ENCODE measurements at places on chromosomes 11 and 22. TPM values are rescaled to one million over a fixed set of nuclear protein-coding genes. Genes with fewer than 3 reads are reported as not detected.

DNA sequence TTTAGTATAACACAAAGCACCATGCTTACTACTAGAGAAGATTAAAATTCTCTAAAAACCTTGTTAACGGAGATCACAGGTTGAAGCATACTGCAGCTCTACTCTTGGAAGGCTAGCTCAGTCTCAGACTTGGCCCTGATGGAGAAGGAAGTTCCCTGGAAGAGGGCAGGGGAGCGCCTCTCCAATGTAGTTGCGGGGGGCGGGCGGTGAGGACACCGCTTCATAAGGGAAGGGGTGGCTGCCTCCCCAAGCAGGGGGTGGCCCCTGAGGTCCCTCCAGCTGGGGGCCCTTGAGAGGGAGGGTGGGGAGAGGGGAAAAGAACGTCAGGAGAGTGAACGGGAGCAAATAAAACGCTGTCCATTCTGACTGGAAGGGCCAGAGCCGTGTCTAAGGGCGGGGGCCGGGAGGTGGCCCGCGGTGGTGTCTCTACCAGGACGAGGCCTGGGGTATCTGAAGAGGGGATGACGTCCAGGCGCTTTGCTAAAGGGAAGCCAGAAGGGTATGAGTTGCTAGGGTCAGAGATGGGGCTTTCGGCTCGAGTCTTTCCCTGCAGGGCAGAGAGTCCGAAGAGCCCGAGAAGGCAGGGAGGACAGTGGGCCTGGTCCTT is 553 bp upstream of the USP47 start:
- no peaks in the 10 kb centered on the region for H3K36me3 ChIP-seq
- peaks cover 20% of the 10 kb centered on the region for H3K4me1 ChIP-seq
- no peak overlapping the region for H3K27ac ChIP-seq
- H3K27me3 ChIP-seq = peaks cover 15% of the 10 kb centered on the region
- DNase-seq = no peak
- H3K4me3 ChIP-seq = no peak overlapping the region

Gene C11orf91
- not detected for total RNA-seq

DNA sequence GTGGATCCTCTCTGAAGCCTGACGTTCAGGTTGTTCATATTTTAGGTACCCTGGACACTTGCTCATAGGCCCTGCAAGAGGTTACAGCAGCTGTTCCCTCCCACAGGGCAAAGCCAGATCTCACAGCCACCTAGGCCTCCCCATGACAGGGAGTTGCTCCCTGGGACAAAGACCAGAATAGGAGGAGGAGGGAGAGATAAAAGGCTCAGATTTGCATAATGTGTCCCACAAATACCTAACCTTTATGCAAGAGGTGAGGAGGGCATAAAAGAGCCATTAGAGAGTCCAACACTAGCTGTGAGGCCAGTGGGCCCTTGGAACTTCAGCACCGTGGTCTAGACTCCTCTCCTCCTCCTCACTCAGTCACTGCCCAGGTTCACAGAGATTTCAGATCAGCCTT is 33.8 kb downstream of the ZNF280B start:
- no peak overlapping the region for H3K27ac ChIP-seq
- H3K4me1 ChIP-seq = no peaks in the 10 kb centered on the region
- DNase-seq = no peak
- no peaks in the 10 kb centered on the region for H3K36me3 ChIP-seq
- H3K27me3 ChIP-seq = peaks cover 3% of the 10 kb centered on the region

Gene PDXP
- total RNA-seq = 25.9 TPM

- H3K27ac ChIP-seq = no peak overlapping the region
- no peak overlapping the region for H3K4me3 ChIP-seq
- no peaks in the 10 kb centered on the region for H3K36me3 ChIP-seq
- H3K4me1 ChIP-seq = peaks cover 13% of the 10 kb centered on the region
- H3K27me3 ChIP-seq = peaks cover 8% of the 10 kb centered on the region
Measured at GRCh38 chr11:93648158-93648557, 13.3 kb upstream of the CEP295 start.

DNA sequence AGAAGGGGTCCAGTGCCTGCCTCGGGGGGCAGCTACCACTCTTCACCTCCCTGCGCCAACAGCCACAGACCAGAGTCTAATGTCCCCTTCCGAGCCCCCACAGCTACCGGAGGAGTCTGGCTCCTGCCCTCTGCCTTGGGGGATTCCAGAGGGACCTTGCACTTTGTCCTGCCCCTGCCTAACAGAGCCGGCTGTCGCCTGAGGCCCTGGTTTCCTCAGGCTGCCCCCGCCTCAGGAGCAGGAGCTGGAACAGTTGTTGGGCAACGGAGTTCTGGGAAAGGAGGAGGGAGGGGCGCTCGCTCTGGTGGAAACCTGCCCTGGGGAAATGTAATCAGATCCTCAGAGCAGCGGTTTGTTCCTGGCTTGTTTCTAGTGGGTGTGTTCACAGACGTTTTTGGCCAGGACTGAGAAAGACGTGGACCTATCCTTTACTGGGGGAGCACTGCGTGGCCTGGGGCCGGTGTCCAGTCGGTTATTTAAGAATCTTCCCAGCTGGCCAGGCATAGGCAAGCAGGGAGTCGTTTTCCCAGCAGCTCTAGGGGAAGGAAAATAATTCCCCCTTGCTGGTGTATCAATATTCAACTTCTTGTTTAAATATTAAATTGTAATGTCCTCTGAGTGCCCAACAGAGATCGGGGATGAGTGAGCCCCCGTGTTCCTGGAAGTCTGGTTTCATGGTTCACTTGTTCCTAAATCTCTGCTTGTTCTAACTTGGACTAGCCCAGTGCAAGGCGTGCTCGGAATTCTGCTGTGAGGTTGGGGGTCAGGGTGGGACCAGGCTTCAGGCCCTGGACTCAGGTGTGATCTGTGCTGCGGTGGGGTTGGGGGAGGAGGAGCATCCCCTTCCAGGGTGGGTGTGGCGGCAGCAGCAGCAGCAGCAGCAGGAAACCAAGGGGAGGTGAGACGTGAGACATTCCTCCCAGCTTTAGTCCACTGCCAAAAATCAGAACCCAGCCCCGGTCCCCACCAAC is 32.1 kb downstream of the A4GALT start:
- no peaks in the 10 kb centered on the region for H3K4me1 ChIP-seq
- H3K27me3 ChIP-seq = no peaks in the 10 kb centered on the region
- no peaks in the 10 kb centered on the region for H3K36me3 ChIP-seq

DNA sequence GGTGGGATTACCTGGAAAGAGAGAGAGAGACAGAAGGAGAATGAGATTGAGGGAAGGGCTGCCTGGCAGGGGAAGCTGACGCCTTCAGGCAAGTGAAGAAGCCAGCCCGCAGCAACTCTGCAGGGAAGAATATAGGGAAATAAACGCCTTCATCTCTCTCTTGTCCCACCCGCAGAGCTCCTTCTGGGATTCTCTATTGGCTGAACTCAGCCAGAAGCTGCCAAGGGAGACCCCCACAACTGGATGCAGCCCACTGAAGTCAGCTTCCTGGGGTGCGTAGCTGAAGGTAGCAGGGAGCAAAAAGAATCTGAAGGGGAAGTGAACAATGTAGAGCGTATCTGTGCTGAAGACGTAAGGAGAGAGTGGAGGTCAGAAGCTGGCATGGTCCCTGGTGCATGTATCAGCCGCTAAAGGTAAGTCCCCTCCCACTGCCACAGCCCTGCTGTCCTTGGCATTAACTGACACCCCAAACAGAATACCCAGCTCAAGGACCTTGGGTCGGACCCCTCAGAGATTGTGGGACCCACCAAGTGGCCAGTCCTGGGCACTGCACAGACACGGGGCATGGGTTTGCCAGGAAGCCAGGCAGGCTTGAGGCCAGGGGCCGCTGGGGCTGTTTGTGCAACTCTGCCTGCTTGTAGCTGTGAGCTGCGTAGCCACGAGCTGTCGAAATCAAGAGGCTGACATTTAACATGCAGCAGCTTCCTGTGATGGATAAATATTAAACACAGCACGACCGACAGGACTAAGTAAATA is 469.9 kb downstream of the MN1 start:
- no peak for DNase-seq
- H3K27me3 ChIP-seq = peaks cover 6% of the 10 kb centered on the region

DNA sequence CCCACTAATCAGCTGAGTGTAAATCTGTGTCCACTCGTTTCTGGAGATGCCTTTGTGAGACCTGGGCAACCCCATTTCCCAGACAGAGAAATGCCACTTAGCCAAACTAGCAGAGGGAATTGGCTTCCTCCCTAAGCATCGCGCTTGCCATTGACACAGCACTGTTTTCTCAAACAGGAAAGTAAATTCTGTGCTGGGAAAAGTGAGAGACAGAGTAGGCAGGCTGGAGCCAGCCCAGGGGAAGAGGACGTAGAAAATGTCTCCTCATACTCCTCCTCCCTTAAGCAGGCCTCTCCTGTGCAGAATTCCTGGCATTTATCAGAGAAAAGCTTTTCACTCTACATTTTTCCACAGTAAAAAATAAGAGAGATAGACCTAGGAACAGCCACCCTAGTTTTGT is 99.1 kb upstream of the AMOTL1 start:
- no peak overlapping the region for H3K27ac ChIP-seq
- H3K27me3 ChIP-seq = peaks cover 13% of the 10 kb centered on the region
- no peaks in the 10 kb centered on the region for H3K4me1 ChIP-seq
- no peak overlapping the region for H3K4me3 ChIP-seq

DNA sequence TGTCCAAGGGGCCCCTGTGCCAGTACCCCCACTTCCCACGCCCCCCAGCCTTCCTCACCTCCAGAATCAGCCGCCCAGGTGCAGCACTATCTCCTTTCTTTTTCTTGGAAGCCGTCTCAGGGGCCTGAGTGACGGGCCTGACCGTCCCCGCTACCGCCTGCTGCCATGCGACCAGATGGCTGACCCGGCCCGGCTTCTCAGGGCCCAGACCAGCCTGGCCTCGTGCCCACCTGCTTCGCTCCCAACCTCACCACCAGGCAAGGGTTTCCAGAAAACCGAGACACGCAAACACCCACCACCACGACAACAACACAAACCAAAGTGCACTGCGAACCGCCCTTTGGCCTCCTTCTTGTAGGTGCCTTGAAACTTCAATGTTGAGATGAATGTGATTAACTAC is 39.1 kb downstream of the MACROD1 start:
- no peak for DNase-seq
- no peak overlapping the region for H3K27ac ChIP-seq
- no peaks in the 10 kb centered on the region for H3K4me1 ChIP-seq
- H3K36me3 ChIP-seq = no peaks in the 10 kb centered on the region

Gene RIMBP3B
- total RNA-seq = 0.05 TPM

DNA sequence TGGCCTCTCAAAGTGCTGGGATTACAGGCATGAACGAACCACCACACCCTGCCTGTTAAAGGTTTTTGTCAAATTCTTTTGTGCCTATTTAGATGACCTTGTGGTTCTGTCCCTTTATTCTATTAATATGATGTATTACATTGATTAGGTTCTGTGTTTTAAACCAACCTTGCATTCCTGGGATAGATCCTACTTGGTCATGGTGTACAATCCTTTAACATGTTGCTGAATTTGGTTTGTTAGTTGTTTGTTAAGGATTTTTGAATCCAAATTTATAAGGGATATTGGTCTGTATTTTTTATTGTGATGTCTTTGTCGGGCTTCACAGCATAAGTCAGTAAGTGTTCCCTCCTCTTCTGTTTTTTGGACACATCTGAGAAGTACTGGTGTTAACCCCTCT is 29.0 kb upstream of the CLDN5 start:
- H3K36me3 ChIP-seq = no peaks in the 10 kb centered on the region
- no peak overlapping the region for H3K4me3 ChIP-seq
- peaks cover 19% of the 10 kb centered on the region for H3K27me3 ChIP-seq
- no peak for DNase-seq
- H3K4me1 ChIP-seq = no peaks in the 10 kb centered on the region

DNA sequence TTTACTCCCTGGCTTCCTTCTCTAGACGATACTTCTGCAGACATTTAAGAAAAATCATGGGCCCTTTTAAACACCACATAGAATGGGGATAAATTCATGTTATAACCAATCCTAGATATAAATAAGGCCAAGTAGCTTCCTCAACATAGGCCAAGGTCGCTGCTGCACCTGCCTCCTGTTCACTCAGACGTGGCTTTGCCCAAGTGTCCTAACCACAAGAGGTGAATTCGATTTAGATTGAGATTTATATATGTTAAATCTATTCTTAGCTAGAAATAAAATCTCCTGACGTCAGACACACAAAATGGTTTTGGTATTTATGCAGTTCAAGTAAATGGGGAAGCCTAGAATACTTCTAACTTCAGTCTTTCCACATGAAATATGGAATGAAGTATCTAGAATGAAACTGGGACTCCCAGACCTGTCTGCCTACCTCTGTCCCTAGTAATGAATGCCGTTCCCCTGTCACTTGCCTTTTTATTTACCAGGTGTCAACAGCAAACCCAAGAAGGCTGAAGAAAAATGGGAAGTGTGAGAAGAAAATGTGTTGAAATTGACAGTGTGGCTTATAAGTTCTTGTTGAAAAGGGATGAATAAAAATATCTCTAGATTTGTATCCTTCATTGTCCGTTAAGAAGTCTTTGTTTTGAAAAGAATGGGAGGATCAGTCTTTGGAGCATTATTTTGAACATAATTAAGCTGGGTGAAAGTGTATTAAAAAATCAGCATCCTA is 131.8 kb downstream of the HIPK3 start:
- no peak overlapping the region for H3K4me3 ChIP-seq
- H3K27me3 ChIP-seq = peaks cover 24% of the 10 kb centered on the region
- no peak for DNase-seq
- no peaks in the 10 kb centered on the region for H3K36me3 ChIP-seq
- no peak overlapping the region for H3K27ac ChIP-seq
- no peaks in the 10 kb centered on the region for H3K4me1 ChIP-seq

DNA sequence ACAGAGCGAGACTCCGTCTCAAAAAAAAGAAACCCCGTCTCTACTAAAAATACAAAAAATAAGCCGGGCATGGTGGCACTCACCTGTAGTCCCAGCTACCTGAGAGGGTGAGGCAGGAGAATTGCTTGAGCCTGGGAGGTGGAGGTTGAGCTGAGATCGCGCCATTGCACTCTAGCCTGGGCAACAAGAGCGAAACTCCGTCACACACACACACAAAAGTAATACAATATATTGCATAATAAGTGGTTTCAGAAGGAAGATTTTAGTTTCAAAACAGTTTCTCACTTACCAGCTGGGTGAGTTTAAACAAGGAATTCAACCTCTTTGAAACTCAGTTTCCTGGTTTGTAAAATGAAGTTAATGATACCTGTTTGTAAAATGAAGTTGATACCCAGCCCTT is 32.7 kb upstream of the HTR3A start:
- peaks cover 4% of the 10 kb centered on the region for H3K27me3 ChIP-seq
- no peaks in the 10 kb centered on the region for H3K36me3 ChIP-seq
- no peak overlapping the region for H3K27ac ChIP-seq

DNA sequence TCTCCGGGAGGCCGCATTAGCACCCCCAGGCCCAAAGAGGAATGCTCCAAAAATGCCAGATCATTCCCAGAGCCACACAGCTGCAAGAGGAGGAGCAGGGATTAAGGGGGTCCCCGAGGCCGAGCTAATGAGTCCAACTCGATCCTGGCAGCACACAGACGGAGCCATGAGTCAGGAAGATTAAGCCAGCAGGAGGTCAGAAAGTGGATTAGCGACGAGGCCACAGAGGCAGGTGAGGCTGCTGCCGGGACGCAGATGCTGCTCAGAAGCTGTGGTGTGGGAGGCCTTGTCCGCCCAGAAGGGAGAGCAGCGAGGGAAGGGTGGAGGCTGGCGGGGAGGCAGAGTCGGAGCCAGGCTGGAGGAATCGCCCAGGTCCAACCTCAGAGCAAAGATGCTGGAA is 120.5 kb downstream of the SHANK2 start:
- no peaks in the 10 kb centered on the region for H3K27me3 ChIP-seq
- no peaks in the 10 kb centered on the region for H3K4me1 ChIP-seq
- no peak overlapping the region for H3K27ac ChIP-seq
- no peak overlapping the region for H3K4me3 ChIP-seq

Gene RBMXL2
- total RNA-seq = not detected

GRCh38 chr11:33040033-33040861 is 875 bp downstream of the TCP11L1 start:
- peak; percentile 64 for DNase-seq
- H3K27ac ChIP-seq = peak overlapping the region; percentile 93
- peak overlapping the region; percentile 90 for H3K4me3 ChIP-seq
- peaks cover 8% of the 10 kb centered on the region for H3K27me3 ChIP-seq
- peaks cover 30% of the 10 kb centered on the region for H3K4me1 ChIP-seq

Gene C11orf65
- not detected for total RNA-seq

Measured in activated CD8-positive, alpha-beta memory T cell treated with anti-CD3 and anti-CD28 coated beads, Interleukin-2, amount 10 ng/mL, durations not matched to agents 7 days and 5 days (primary cell).